Gastroesophageal sphincter (tissue), 4 donors: ENCODE measurements at places on chromosomes 12 and 14. TPM values are rescaled to one million over a fixed set of nuclear protein-coding genes. Genes with fewer than 3 reads are reported as not detected.

The TAS2R20 gene
- total RNA-seq = not detected

GRCh38 chr14:91108941-91109611 lies 4.8 kb upstream of the DGLUCY start:
- peak; percentile 45 for ATAC-seq

GRCh38 chr14:53882684-53883083 lies 73.9 kb downstream of the BMP4 start:
- ATAC-seq = no peak

DNA sequence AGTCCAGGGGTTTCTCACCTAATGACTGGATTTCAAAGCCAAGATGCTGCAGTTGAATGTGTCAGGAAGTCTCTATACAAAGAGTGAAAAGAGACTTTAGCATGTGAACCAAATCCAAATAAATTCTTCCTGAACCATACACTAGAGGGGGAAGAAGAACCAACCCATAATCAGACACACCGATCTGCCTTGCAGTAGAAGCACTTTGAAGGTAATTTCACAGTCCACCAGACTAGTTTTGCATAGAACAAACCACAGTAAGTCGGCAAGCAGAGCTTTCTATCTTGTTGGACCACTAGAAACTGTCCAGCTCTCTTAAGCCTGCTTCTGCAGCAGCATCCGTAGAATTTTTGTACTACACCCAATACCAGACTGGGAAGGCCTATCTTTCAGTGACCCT lies 39.3 kb downstream of the FIGNL2 start:
- ATAC-seq = no peak

The KIF26A gene
- total RNA-seq = 6.9 TPM

- ATAC-seq = no peak
Observed at GRCh38 chr12:120006258-120006975, 17.4 kb downstream of the BICDL1 start.

DNA sequence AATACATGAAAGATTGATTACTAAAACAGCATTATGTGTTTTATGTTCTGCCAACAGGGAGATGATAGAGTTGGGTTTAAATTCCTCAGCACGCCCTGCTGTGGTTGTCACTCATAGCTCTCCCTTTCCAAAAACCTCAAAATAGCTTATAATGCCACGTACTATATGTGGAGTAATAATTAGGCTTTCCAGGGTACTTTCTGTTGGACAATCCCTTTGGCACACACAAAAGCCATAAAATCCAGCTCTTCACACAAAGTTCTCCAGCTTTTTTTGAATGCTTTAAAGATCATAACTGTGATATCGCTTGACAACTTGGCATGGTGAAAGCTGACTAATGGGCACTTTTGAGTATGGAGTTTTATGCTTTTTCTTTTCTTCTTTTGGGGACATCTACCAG lies 145.3 kb upstream of the DCN start:
- ATAC-seq = no peak

- no peak for ATAC-seq
Observed at GRCh38 chr12:53005215-53005985, 856 bp upstream of the EIF4B start.

DNA sequence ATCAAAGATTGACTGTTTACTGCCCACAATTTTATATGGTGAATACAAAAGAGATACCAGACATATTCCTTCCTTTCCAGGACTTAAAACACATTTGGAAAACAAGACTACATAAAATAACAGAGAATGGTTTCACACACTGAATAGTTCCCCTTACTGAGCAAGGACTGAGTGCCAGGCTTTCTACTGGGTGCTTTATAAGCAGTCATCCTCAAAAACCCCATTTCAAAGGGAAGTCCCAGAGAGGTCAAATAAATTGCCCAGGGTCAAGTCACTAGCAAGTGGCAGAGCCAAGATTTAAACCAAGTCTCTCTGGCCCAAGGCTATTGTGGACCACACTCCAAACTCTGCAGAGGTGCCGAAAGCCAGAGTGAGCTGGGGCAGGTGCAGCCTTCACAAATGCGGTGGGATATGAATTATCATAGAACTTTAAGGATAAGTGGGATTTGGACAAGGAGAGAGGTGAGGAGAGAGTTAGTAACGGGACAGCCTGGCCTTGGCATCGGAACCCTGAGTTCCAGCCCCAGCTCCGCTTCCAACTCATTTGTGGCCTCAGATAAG lies 9.1 kb upstream of the RPAP3 start:
- no peak for ATAC-seq

DNA sequence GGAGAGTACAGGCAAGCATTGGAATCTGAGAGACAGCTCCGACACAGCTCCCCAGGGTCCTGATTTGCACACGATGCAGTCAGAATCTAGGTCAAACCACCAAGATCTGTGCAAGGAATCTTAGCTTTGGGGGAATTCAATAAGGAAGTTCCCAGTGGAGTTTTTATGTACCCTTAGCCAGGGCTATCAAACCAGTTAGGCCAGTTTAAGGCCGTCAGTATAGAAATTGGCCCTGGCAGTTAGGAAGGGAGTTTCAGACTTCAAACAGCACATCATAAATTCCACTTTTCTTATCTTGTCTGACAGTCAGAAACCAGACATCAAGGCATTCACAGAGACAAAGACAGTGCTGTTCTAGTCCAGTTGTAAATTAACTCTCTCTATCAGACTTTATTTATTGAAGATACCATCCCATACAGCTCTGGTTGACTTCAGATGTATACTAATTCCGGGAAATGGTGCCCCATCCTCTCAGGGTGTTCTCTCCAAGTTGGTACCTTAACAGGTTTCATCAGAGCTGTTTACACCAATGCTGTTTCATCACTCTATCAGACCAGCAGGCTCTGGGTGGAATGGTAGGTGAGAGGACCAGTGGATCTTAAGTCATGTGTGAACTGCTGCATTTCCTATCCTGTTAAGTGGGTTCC lies 157.5 kb upstream of the ATF7IP start:
- no peak for ATAC-seq

The EIF2S3B gene
- 0.78 TPM for total RNA-seq

GRCh38 chr12:18798535-18799361 lies 60.8 kb downstream of the CAPZA3 start:
- ATAC-seq = peak; percentile 28

- ATAC-seq = no peak
Observed at GRCh38 chr12:9169979-9170634, 38.1 kb downstream of the PZP start.

DNA sequence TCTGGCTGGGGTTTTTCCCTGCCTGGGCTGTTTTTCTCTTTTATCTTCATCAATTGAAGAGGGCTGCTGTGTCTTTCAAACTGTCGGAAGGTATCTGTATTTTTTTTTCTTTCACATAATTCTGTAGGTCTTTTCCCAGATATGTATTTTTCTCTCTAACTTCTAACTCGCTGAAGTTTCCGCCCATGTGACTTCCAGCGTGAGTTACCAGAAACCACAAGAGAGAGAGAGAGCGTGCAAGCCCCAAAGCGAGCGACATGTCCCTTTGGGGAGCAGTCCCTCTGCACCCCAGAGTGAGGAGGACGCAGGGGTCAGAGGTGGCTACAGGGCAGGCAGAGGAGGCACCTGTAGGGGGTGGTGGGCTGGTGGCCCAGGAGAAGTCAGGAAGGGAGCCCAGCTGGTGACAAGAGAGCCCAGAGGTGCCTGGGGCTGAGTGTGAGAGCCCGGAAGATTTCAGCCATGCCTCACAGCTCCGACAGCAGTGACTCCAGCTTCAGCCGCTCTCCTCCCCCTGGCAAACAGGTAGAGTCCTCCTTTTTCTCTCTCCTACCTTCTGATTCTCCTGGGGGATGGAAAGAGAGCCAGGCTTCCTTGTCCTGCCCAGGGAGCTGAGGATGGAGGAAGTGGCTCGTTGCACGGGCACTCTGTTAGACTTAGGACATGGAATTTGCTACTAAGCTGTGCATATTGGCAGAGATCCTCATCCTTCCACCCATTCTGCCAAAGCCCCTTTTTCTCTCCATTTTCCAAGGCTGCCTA lies at the start of gene BATF:
TSS of gene BATF (plus strand) at position 246 of the 759 bp plus-strand sequence. CDS start at position 460, 214 bp downstream.
- ATAC-seq = peak; percentile 15

The RNF212B gene
- total RNA-seq = not detected

The ATG14 gene
- 29.9 TPM for total RNA-seq

GRCh38 chr12:123971770-123972456 lies 718 bp downstream of the CCDC92 start:
- no peak for ATAC-seq

The ANG gene
- 22.6 TPM for total RNA-seq

DNA sequence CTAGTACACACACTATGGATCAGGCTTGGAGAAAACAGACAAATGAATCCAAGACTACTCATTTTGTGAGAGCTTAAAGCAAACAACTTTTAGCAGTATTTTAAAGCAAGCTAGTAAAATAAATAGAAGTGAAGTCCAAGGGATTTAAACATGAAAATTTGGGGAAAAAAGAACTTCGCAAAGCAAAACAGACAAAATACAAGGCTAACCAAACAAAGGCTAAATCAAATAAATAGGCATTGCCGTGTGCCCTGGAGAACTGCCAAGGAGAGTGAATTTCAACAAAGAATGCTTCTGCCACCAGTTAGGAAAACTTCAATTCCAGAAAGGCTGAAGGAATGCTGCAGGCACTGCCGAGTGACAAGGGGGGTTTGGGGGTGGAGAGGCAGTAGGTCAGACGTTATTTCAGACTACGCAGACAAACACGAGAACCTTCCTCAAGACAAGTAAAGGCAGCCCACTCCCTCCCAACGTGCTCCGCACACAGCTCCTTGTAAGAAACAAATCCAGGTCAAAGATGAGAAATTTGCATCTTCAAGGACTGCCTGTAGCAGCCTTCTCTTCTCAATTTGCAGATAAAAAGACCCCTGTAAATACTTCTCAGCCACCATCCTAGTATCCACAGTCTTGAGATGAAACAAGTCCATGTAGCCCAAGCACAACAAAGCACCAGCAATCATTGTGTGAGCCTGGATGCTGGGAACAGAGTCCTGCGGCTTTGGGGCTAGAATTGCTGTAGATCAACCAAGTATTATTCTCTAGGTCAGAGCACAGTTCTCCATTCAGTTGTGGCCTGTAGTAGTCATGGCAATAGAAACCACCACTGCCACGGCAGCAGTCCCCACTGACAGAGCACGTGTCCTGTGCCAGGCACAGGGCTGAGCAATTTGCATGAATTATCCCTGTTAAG lies 43.3 kb downstream of the EFCAB11 start:
- ATAC-seq = no peak

DNA sequence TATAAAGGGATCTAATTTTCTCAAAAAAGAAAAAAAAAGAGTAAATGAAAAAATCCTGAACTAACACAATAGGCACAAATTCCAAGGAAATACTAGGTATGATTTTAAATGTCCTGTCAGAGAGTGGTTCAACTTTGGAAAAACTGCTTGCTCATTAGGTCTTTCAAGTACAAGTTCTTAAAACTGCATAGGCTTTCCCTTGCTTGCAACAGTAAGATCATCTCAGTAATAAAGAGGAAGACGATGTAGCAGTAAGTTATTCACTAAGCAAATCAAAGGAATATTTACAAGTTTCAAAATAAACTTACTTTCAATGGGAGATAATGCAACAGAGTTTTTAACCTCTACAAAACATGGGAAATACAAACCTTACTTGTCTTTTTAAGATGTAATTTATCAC lies 21.6 kb downstream of the CORO1C start:
- no peak for ATAC-seq

DNA sequence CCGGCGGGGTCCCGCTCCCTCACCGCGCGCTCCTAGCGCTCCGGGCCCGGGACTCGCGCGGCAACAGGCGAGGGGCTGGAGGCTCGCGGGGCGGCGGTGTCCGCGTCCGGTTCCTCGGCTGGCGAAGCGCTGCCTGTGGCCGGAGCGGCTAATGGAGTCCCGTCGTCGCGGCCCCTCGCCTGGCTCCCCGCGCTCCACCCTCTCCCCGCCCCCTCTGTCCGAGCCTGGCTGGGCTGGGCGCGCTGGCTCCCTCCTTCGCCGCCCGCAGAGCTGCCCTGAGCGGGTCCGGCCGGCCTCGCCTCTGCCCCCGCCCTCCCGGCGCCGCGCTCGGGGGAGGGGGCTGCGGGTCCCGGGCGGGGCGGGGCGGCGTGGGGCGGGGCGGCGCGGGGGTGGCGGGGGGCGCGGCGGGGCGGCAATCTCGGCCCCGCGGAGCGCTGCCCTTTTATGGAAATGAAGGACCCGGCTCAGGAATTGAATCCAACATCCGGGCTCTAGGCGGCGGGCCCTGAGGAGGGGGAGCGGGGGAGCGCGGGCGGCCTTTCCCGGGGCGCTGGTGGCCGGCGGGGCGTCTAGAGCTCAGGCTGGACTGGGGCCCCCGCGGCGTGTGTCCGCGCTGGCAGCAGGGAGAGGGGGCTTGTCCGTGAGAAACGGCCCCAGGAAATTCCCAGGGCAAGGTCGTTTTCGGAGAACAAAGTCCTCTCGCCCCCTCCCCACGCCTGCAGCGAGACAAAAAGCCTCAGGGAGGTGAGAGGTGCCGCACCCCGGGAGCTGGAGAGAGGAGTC lies at the start of gene FERMT2:
TSS of gene FERMT2 (minus strand) at position 153 of the 783 bp plus-strand sequence. CDS start 482 bp downstream, outside the sequence.
- ATAC-seq = peak; percentile 95

GRCh38 chr14:100573002-100573756 lies 14.0 kb downstream of the BEGAIN start:
- no peak for ATAC-seq

The PRKAB1 gene
- total RNA-seq = 37.5 TPM

The TRHDE gene
- 2.3 TPM for total RNA-seq

The GPRC5D gene
- total RNA-seq = not detected

The P2RX7 gene
- total RNA-seq = 2.0 TPM

DNA sequence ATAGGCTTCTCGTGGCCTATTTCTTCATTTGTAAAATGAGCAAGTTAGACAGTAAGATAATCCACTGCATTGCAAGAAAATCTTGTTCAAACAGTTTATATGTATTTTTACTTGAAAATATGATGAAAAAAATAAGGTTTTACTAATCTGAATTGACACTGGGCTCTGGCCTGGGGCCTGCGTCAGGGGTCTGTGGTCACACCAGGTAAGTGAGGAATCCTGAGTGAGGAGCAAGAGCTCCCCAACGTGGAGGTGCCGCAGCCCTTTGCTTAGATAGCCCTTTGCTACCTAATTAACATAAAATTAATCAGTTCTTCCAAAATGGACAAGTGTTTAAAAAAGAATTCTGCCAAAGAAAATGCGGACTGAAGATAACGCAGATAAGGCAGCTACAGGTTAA lies 39.1 kb upstream of the STAB2 start:
- no peak for ATAC-seq
